Activated T-helper 2 cell treated with anti-CD3 and anti-CD28 coated beads, Interferon-gamma antibody, Interleukin-2, Interleukin-4, amounts not matched to agents 10 μg/mL and 5 μg/mL and 100 μg/mL, durations not matched to agents 14 hours and 24 hours and 36 hours (primary cell): ENCODE measurements at places on chromosomes 1 and 21.
A peak's percentile ranks its signal among the peaks of the same experiment; 100 is the strongest.

DNA sequence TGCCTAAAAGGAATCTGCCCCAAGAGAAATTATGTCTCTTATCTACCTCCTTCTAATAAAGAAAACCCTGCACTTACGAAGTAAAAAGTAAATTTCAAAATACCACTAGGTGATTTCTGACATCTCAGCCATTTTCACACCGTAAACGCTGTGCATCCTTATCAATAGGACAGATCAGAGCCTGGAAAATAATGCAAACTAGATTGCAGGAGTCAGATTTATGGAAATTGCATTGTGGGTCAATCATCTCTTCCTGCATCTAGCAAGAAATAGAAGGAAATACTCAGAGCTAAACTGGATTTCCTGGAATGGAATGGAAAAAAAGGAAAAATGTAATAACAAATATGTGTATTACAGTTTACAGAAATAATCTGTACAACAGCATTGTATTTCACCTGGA, 114.3 kb upstream of the PLPPR4 start:
- H3K27ac ChIP-seq: no peak overlapping the region
- no peaks in the 10 kb centered on the region for H3K27me3 ChIP-seq
- DNase-seq: no peak
- no peaks in the 10 kb centered on the region for H3K4me1 ChIP-seq

DNA sequence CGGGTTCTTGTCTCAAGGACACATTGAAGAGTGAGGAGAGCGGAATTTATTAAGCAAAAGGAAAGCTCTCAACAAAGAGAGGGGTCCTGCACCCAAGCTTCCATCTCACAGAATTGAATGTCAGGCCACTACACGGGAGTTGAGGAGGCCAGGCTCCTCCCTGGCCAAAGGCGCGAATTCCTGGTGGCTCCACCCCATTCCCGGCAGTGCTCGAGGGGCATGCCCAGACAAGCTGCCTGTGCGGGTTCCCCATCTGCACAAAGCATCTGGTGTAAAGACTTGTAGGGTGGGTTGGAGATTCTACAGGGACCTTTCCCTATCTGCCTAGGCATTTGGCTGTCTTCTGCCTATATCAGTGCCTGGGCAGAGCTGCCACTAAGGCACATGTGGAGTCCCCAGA, 648.5 kb upstream of the PKN2 start:
- no peaks in the 10 kb centered on the region for H3K36me3 ChIP-seq
- H3K4me1 ChIP-seq: no peaks in the 10 kb centered on the region
- no peak for DNase-seq

GRCh38 chr1:213335084-213335483, 284.0 kb downstream of the RPS6KC1 start:
- H3K27me3 ChIP-seq: no peaks in the 10 kb centered on the region
- DNase-seq: no peak
- H3K4me3 ChIP-seq: no peak overlapping the region
- no peak overlapping the region for H3K27ac ChIP-seq
- no peaks in the 10 kb centered on the region for H3K36me3 ChIP-seq

GRCh38 chr1:79161077-79161476, 154.5 kb upstream of the ADGRL4 start:
- H3K4me3 ChIP-seq: no peak overlapping the region
- H3K27ac ChIP-seq: no peak overlapping the region
- no peak for DNase-seq
- no peaks in the 10 kb centered on the region for H3K27me3 ChIP-seq

- H3K27me3 ChIP-seq: no peaks in the 10 kb centered on the region
- H3K36me3 ChIP-seq: no peaks in the 10 kb centered on the region
- H3K4me1 ChIP-seq: peaks cover 10% of the 10 kb centered on the region
- H3K4me3 ChIP-seq: no peak overlapping the region
- no peak overlapping the region for H3K27ac ChIP-seq
Observed at GRCh38 chr1:180577361-180577760, 18.6 kb downstream of the OVAAL start.

DNA sequence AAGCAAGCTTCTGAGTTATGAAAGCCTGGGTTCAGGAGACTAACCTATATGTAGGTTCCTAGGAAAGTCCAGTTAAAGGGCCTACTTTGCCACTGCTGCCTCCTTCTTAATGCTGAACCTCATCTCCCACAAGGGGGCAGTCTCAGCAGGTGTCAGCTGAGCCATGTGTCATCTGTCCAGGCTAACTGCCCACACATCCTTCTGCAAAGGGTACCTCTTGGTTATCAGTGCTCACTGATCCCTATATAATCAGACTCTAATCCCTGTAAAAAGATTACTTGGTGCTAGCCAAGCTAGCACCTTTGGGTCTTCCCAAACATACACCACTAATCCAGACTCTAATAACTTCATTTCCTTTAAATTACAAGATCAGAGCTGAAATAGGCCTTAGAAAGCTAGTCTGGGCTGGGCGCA, 9.0 kb downstream of the PRDX1 start:
- peaks cover 88% of the 10 kb centered on the region for H3K36me3 ChIP-seq
- H3K27ac ChIP-seq: peak overlapping the region; percentile 34
- DNase-seq: peak; percentile 45
- no peaks in the 10 kb centered on the region for H3K27me3 ChIP-seq
- no peak overlapping the region for H3K4me3 ChIP-seq
- peaks cover 21% of the 10 kb centered on the region for H3K4me1 ChIP-seq

- H3K36me3 ChIP-seq: peaks cover 52% of the 10 kb centered on the region
- no peak for DNase-seq
- peak overlapping the region; percentile 88 for H3K27ac ChIP-seq
- H3K4me3 ChIP-seq: peak overlapping the region; percentile 93
- H3K27me3 ChIP-seq: no peaks in the 10 kb centered on the region
Observed at GRCh38 chr1:43358121-43358745, 548 bp upstream of the CDC20 start.

DNA sequence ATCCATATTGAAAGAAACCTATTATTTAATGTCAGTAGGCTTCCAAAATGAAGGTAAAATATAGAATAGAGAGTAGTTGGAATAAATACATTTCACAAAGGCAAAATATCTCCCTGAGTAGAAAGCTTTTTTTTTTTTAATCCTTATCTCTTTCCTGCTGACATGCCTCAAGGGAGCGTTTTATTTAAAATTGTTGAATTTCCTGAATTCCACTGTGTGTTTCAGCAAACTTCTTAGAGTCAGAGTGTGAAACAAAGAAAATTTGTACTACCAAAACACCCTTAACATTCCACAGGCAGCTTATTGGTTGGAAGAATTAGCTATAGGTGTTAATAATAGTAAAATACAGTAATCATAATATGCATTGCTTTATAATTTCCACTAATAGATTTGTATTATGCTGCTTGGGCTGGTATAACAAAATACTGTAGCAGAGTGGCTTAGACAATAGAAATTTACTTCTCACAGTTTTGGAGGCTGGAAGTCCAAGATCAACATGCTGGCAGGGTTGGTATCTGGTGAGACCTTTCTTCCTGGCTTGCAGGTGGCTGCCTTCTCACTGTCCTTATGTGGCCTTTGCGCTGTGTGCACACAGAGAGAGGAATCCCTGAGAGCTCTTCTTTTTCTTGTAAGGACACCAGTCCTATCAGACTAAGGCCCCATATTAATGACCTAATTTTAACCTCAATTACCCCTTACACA, 468.4 kb upstream of the C1orf87 start:
- no peak overlapping the region for H3K4me3 ChIP-seq
- no peaks in the 10 kb centered on the region for H3K27me3 ChIP-seq
- H3K4me1 ChIP-seq: no peaks in the 10 kb centered on the region
- no peak for DNase-seq
- no peak overlapping the region for H3K27ac ChIP-seq

DNA sequence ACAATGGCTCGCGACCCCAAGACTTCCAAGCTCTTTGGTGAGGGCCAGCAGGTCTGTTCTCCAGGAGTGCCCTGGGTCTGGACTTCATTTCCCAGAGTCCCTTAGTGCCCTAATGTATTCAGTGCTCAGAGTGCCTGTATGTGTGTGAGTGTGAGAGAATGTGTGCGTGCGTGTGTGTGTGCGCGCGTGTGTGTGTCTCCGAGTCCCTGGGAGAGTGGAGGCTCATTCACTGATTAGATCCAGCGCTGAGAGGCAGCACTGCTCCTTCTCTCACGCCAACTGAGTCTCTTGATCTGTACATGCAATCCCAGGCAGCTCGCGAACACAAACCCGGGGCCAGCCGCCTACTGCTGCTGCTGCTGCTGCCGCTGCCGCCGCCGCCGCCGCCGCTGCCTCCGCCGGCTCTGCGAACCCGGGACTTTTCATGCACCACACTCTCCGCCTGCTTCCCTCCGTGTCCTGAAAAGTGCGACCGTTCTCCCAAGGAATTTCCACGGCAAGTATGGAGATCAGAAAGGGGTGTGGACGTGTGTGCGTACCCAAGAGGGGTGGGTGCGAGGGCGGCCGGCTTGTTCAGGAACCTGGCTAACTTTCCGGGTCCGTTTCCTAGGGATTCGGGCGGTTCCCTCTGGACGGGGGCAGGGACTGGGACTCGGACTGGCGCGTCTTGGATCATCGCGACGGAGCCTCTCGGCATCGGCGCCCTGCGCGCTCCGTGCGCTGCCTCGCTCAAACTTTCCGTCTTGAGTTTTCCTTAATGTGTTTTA, at the start of gene RNF220:
RNF220 (plus strand) TSS at position 225 of the 767 bp plus-strand sequence.
- no peaks in the 10 kb centered on the region for H3K36me3 ChIP-seq
- H3K27me3 ChIP-seq: peaks cover 54% of the 10 kb centered on the region
- H3K27ac ChIP-seq: no peak within 1 kb of the TSS
- peaks cover 24% of the 10 kb centered on the region for H3K4me1 ChIP-seq

DNA sequence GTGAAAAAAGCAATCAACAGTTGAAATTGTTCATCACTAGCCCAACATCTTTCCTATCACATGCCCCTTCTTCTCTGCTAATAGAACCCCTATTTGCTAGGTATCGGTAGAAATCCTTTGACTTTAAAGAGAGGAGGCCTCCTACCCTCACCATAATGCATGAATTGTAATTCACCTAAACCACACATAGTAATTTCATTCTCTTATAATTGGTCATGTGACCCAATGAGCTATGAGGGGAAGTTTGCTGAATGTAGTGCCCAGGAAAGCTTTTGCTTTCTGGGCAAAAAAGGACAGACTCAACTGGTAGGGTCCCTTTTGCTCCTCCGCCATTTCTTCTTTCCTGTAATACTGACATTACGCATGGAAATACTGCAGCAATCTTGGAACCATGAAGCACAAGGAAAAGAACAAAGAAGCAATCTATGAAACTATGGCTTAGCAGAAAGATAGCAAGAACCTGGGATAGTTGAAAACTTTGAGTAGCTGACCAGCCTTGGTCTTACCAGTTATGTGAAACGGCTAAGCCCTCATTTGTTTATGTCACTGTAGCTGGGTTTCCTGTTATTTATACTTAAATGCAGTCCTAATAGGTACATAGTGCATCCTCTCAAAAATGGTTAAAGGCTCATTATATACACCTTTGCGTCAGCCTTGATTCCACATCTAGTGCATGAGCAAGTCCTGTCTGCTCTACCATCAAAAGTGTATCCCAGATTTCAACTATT, 10.2 kb upstream of the CHI3L2 start:
- peaks cover 3% of the 10 kb centered on the region for H3K36me3 ChIP-seq
- peaks cover 97% of the 10 kb centered on the region for H3K4me1 ChIP-seq
- peak overlapping the region; percentile 6 for H3K4me3 ChIP-seq
- no peaks in the 10 kb centered on the region for H3K27me3 ChIP-seq
- H3K27ac ChIP-seq: peak overlapping the region; percentile 91

- H3K27ac ChIP-seq: no peak overlapping the region
- no peaks in the 10 kb centered on the region for H3K4me1 ChIP-seq
- DNase-seq: no peak
- H3K27me3 ChIP-seq: peaks cover 66% of the 10 kb centered on the region
- H3K36me3 ChIP-seq: no peaks in the 10 kb centered on the region
Observed at GRCh38 chr21:36686955-36687354, 12.0 kb upstream of the SIM2 start.

DNA sequence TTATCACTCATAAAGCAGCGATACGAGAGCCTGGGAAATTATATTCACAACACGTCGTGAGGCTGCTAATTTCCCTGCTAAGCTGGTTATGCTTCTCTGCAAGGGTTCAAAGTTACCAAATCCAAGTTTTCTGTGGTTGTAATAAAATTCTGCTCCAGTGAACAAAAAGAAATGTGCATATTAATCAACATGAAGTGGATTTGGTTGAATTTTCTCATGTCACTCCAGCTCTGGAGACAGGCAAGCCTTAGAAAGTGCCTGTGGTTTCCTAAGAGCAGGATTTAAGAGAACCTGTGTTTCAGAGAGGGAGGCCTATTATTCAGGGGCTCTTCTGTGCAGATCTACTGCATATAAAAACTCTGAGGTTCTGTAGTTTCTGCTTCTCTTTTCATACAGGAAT, 87.5 kb downstream of the WLS start:
- no peaks in the 10 kb centered on the region for H3K36me3 ChIP-seq
- H3K4me3 ChIP-seq: no peak overlapping the region
- H3K4me1 ChIP-seq: no peaks in the 10 kb centered on the region
